Liver (tissue), 10 donors: ENCODE measurements at places on chromosomes 7 and 10. TPM values are rescaled to one million over a fixed set of nuclear protein-coding genes. Genes with fewer than 3 reads are reported as not detected.

- H3K4me1 ChIP-seq: no peaks in the 10 kb centered on the region
- DNase-seq: no peak
- no peaks in the 10 kb centered on the region for H3K36me3 ChIP-seq
- H3K27ac ChIP-seq: no peak overlapping the region
- H3K27me3 ChIP-seq: no peaks in the 10 kb centered on the region
Measured at GRCh38 chr7:68429411-68430117, 1168.7 kb upstream of the AUTS2 start.

The AHR gene
- 61.2 TPM for total RNA-seq

DNA sequence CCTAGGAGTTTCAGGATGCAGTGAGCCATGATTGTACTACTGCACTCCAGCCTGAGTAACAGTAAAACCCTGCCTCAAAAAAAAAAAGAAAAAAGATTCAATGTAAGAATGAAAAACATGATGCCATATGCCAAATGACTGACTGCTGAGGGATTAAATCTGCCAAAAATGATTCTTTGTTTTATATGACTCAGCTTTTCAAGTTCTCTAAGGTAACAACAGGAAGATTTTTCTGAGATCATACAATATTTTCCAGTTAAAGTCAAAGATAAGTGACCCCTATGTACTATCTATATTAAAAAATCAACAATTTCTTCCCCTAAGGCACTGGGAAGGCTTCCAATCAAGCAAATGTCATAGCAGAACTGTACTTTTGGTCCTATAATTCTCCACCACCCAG, 271.2 kb upstream of the IMMP2L start:
- no peak overlapping the region for H3K4me3 ChIP-seq
- no peaks in the 10 kb centered on the region for H3K27me3 ChIP-seq
- no peaks in the 10 kb centered on the region for H3K4me1 ChIP-seq
- no peak overlapping the region for H3K27ac ChIP-seq
- DNase-seq: no peak

The TWIST1 gene
- 0.17 TPM for total RNA-seq

- H3K4me1 ChIP-seq: peaks cover 4% of the 10 kb centered on the region
- H3K36me3 ChIP-seq: no peaks in the 10 kb centered on the region
- H3K27me3 ChIP-seq: no peaks in the 10 kb centered on the region
- no peak overlapping the region for H3K27ac ChIP-seq
Measured at GRCh38 chr7:2037808-2038522, 194.8 kb downstream of the MAD1L1 start.
